Activated naive CD8-positive, alpha-beta T cell treated with anti-CD3 and anti-CD28 coated beads, Interleukin-2, amount 50 U/mL, for 24 hours (primary cell): ENCODE measurements at places on chromosomes 5 and 9.

- no peak for DNase-seq
- H3K4me3 ChIP-seq, result peak overlapping the region; percentile 33
- H3K27me3 ChIP-seq, result no peaks in the 10 kb centered on the region
- H3K4me1 ChIP-seq, result peaks cover 82% of the 10 kb centered on the region
Measured at GRCh38 chr5:143055596-143056338, 285.6 kb downstream of the ARHGAP26 start.

- H3K4me3 ChIP-seq, result no peak overlapping the region
- H3K27me3 ChIP-seq, result no peaks in the 10 kb centered on the region
- H3K36me3 ChIP-seq, result peaks cover 64% of the 10 kb centered on the region
- no peak for DNase-seq
- no peak overlapping the region for H3K27ac ChIP-seq
- peaks cover 2% of the 10 kb centered on the region for H3K4me1 ChIP-seq
Measured at GRCh38 chr9:33946779-33947535, 101.7 kb downstream of the UBAP2 start.

GRCh38 chr5:98573834-98574320 is 199.6 kb upstream of the RGMB start:
- H3K36me3 ChIP-seq, result no peaks in the 10 kb centered on the region
- no peak overlapping the region for H3K4me3 ChIP-seq
- H3K27ac ChIP-seq, result no peak overlapping the region
- no peak for DNase-seq
- H3K27me3 ChIP-seq, result no peaks in the 10 kb centered on the region

GRCh38 chr9:92035146-92035545 is 80.1 kb downstream of the SPTLC1 start:
- no peak overlapping the region for H3K4me3 ChIP-seq
- no peak overlapping the region for H3K27ac ChIP-seq
- DNase-seq, result no peak
- H3K4me1 ChIP-seq, result no peaks in the 10 kb centered on the region
- H3K27me3 ChIP-seq, result no peaks in the 10 kb centered on the region
